CD4-positive, alpha-beta T cell (primary cell): ENCODE measurements at places on chromosomes 6 and 20. TPM values are rescaled to one million over a fixed set of nuclear protein-coding genes. Genes with fewer than 3 reads are reported as not detected.

- H3K4me3 ChIP-seq: no peak overlapping the region
- DNase-seq: no peak
- no peaks in the 10 kb centered on the region for H3K36me3 ChIP-seq
- no peak overlapping the region for H3K27ac ChIP-seq
Observed at GRCh38 chr6:20306491-20306890, 94.2 kb upstream of the MBOAT1 start.

COL9A3 gene
- not detected for total RNA-seq

HIVEP1 gene
- total RNA-seq: 78.8 TPM

- H3K36me3 ChIP-seq: no peaks in the 10 kb centered on the region
- peaks cover 51% of the 10 kb centered on the region for H3K4me1 ChIP-seq
- DNase-seq: no peak
- no peak overlapping the region for H3K4me3 ChIP-seq
- peak overlapping the region; percentile 57 for H3K27ac ChIP-seq
- H3K27me3 ChIP-seq: no peaks in the 10 kb centered on the region
Observed at GRCh38 chr20:13249118-13249797, 28.2 kb downstream of the ISM1 start.

DPPA5 gene
- not detected for total RNA-seq

DNA sequence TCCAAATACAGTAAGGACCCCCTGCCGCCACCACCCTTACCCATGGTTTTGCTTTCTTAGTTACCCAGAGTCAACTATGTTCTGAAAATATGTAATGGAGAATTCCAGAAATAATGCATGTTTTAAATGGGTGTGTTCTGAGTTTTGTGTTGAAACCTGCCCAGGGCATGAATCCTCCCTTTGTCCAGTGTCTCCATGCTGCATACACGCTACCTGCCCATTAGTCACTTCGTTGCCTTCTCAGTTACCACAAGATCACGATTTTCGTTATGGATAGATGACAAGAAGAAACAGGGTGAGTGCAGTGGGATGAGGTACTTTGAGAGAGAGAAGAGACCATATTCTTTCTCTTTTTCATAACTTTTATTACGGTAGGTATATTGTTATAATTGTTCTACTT, 10.6 kb downstream of the FARS2 start:
- H3K4me1 ChIP-seq: peaks cover 5% of the 10 kb centered on the region
- H3K36me3 ChIP-seq: peaks cover 11% of the 10 kb centered on the region
- H3K4me3 ChIP-seq: no peak overlapping the region
- no peak for DNase-seq
- H3K27ac ChIP-seq: no peak overlapping the region

- H3K27me3 ChIP-seq: no peaks in the 10 kb centered on the region
- peaks cover 4% of the 10 kb centered on the region for H3K36me3 ChIP-seq
Observed at GRCh38 chr6:34816635-34817301, 24.9 kb downstream of the BLTP3A start.

- no peaks in the 10 kb centered on the region for H3K4me1 ChIP-seq
- H3K27me3 ChIP-seq: peaks cover 2% of the 10 kb centered on the region
- no peak for DNase-seq
- no peaks in the 10 kb centered on the region for H3K36me3 ChIP-seq
- H3K27ac ChIP-seq: no peak overlapping the region
- no peak overlapping the region for H3K4me3 ChIP-seq
Observed at GRCh38 chr6:41159415-41160082, 3.4 kb downstream of the TREM2 start.

CST5 gene
- not detected for total RNA-seq

GRCh38 chr20:24148372-24148771, 159.8 kb upstream of the GGTLC1 start:
- H3K27ac ChIP-seq: no peak overlapping the region
- no peaks in the 10 kb centered on the region for H3K27me3 ChIP-seq
- no peak overlapping the region for H3K4me3 ChIP-seq
- H3K36me3 ChIP-seq: no peaks in the 10 kb centered on the region
- no peaks in the 10 kb centered on the region for H3K4me1 ChIP-seq

DNA sequence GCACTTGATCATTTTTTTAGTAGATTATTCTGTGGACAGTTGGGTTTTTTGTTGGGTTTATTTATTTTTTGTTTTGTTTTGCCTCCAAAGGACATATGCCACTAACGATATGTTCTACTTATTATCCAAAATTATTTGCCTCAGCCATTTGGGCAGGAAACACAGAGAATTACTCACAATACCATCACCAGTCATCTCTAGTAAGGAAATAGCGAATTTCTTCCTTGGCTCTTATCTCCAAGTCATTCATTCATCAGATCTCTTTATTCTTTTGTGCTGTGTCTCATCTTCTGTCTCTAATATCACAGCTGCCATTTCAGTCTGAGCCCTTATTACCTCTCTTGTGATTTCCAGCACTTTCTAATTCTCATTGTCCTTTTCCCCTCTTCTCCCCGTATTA, 130.4 kb upstream of the SMLR1 start:
- H3K4me3 ChIP-seq: no peak overlapping the region
- H3K36me3 ChIP-seq: no peaks in the 10 kb centered on the region
- H3K27me3 ChIP-seq: no peaks in the 10 kb centered on the region
- peaks cover 6% of the 10 kb centered on the region for H3K4me1 ChIP-seq

EYA4 gene
- total RNA-seq: not detected

DNA sequence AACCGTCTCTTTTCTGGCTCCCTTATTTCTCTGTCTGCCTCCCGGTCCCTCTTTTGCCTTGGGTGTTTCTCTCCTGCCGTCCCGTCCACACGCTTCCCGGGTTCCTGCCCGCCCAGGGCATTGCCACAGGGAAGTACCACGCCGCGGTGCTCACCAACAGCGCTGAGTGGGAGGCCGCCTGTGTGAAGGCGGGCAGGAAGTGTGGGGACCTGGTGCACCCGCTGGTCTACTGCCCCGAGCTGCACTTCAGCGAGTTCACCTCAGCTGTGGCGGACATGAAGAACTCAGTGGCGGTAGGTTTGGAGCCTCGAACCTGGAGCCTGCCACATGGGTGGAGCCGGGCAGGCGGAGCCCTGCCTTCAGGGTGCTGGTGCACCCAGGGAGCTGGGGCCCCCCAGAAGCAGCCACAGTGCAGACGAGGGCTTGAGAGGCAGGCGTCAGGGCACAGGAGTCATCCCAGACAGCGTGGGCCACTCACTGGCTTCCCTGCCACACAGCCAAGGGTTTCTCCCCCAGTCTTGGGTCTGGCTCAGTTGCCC, 21.3 kb downstream of the NPEPL1 start:
- no peaks in the 10 kb centered on the region for H3K4me1 ChIP-seq
- no peaks in the 10 kb centered on the region for H3K27me3 ChIP-seq
- H3K36me3 ChIP-seq: peaks cover 3% of the 10 kb centered on the region
- no peak for DNase-seq
- H3K4me3 ChIP-seq: no peak overlapping the region

GRCh38 chr6:28351493-28351925, 1.8 kb downstream of the ZKSCAN3 start:
- peaks cover 26% of the 10 kb centered on the region for H3K4me1 ChIP-seq
- H3K27ac ChIP-seq: no peak overlapping the region
- no peak overlapping the region for H3K4me3 ChIP-seq
- no peaks in the 10 kb centered on the region for H3K36me3 ChIP-seq
- no peak for DNase-seq

DNA sequence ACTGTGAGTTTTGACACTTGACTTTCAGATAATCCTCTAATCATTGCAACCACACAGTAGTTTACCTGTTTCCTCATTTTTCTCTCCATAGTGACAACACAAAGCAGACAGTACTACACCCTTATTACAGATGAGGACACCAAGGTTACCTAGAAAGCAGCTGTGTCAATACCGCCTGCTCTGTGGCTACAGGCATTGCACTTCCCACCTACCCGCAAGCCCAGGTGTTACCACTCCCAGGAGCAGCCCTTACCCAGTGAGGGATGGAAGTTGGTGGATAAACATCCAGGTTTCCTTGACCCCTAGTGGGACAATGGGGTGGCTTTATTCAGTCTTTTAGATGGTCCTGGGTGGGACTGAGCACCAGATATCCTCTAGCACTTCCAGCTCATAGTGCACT, 503.6 kb downstream of the PTPRT start:
- H3K36me3 ChIP-seq: no peaks in the 10 kb centered on the region
- H3K27me3 ChIP-seq: no peaks in the 10 kb centered on the region
- DNase-seq: no peak
- H3K4me1 ChIP-seq: no peaks in the 10 kb centered on the region

DNA sequence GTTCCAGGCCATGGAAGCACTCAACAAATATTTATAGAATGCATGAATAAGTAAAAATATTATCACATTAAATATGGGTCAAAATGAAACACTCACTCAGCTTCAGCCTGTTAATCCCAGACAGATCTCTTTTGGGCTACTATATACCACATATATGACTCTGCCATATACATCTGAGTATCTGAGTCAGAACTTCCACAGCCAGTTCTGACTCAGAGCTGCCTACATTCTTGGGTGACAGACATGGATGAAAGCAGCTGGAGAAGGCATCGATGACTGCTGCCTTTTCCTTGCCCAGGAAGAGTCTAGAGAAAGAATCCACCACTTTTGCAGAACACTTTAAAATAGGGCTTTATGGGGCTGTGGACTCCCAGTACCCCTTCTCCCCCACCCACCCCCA, 11.5 kb upstream of the PDYN start:
- no peaks in the 10 kb centered on the region for H3K36me3 ChIP-seq
- DNase-seq: no peak
- H3K27ac ChIP-seq: no peak overlapping the region
- H3K27me3 ChIP-seq: peaks cover 4% of the 10 kb centered on the region
- no peak overlapping the region for H3K4me3 ChIP-seq

TINAG gene
- total RNA-seq: not detected

NKX2-4 gene
- not detected for total RNA-seq

DNA sequence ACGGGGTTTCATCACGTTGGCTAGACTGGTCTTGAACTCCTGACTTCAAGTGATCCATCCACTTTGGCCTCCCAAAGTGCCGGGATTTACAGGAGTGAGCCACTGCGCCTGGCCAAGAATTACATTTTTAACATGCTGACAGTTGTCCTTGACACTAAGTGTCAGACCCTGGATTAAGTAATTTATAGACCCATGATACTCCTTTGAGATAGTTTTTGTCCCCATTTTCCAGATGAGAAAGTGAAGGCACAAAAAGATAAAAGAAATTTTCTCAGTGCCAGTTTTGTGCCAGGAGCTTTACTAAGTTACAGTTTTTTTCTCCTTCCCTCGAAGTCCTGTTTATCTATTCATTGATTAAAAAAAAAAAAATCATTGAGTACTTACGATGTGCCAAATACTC, 9.8 kb upstream of the EDEM2 start:
- H3K36me3 ChIP-seq: no peaks in the 10 kb centered on the region
- H3K4me3 ChIP-seq: no peak overlapping the region
- no peak for DNase-seq
- H3K27me3 ChIP-seq: no peaks in the 10 kb centered on the region
- H3K27ac ChIP-seq: no peak overlapping the region
- peaks cover 13% of the 10 kb centered on the region for H3K4me1 ChIP-seq

DNA sequence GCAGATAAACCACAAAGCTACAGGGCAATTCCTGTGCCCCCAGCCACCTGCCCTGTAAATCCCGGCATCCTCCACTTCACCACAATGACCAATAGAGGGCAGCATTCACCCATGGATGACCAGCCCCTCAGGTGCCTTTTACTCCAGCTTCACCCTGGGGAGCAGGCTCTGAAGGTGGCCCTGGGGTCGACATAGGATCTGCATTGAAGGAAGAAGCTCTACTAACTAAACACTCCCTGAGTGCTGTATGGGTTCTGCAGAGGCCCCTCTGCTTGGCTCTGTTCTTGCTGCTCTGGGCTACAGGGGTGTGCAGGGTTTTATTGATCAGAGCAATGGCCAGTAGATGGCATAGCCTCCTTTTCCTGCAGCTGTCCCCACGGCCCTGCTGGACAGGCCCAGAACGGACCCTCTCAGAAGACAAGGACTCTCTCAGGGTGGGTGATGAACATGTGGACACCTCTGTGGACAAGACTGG, 20.3 kb downstream of the CST4 start:
- DNase-seq: peak; percentile 6
- no peak overlapping the region for H3K27ac ChIP-seq
- no peak overlapping the region for H3K4me3 ChIP-seq

DNA sequence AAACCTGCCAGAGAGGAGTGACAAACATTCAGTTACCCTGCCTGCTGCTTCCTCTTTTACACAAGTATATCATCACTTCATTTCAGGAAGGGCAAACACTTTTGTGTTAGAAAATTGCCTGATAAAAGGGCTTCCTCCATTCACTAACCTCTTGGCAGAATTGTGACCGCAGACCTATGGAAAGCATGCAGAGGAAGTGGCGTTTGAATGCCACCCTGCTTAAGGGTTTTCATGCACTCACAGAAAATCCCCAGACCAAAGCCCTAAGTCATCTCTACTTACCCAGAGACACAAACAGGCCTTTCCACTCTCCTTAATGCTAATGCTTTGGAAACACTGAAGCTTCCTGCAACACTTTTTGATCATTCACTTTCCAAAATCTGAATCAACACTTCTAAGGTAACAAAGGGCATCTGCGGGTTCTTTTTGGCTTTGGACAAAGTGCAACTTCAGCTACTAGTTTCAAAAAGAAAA, 22.1 kb upstream of the RALGAPA2 start:
- no peak overlapping the region for H3K27ac ChIP-seq
- H3K4me3 ChIP-seq: no peak overlapping the region
- DNase-seq: peak; percentile 66
- peaks cover 6% of the 10 kb centered on the region for H3K27me3 ChIP-seq
- H3K36me3 ChIP-seq: no peaks in the 10 kb centered on the region

DNA sequence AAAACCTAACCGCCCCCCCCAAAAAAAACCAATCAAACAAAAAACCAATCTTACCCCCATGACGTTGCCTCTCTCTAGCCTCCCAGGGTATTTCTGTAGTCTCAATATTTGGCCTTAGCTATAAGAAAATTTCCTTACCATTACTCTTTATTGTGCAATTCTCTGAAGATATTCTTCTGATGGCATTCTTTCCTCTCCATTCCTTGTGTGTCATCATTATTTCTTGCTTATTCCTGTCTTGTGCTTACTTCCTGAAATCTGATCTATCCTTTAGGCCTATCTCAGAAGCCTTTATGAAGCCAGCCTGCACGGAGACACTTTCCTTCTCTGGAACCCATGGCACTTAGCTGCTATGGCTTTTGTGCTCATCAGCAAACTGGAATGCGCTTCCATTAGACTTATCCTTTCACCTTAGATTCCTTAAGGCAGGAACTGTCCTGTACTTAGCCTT, 65.9 kb upstream of the DDR1 start:
- peaks cover 7% of the 10 kb centered on the region for H3K36me3 ChIP-seq
- H3K27me3 ChIP-seq: no peaks in the 10 kb centered on the region
- DNase-seq: no peak
- peaks cover 39% of the 10 kb centered on the region for H3K4me1 ChIP-seq

DNA sequence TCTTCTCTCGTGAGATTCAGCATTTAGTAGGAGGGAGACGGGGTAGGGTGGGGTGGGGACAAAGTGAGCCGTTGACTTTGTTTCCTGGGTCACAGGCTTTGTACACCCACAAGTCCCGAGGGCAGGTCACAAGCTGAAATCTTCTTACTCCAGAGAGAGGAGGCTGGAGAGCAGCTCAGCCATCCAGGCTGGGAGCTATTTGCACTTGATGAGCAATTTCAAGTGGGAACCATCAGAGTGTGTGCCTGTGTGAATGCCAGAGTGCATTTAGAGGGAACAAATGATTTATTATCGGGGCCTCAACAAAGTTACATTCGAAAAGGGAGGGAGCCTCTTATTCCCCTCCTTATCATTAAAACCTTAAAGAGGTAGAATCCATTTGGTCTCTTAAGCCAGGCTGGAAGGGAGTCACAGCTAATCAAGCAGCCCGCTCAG, 155.7 kb upstream of the JARID2 start:
- H3K27me3 ChIP-seq: no peaks in the 10 kb centered on the region
- no peaks in the 10 kb centered on the region for H3K4me1 ChIP-seq
- no peak for DNase-seq
- no peak overlapping the region for H3K4me3 ChIP-seq
- no peaks in the 10 kb centered on the region for H3K36me3 ChIP-seq

MCM3 gene
- total RNA-seq: 9.3 TPM

- DNase-seq: peak; percentile 34
- H3K27me3 ChIP-seq: peaks cover 32% of the 10 kb centered on the region
- no peaks in the 10 kb centered on the region for H3K36me3 ChIP-seq
- H3K4me3 ChIP-seq: peak within 1 kb of the TSS; percentile 34
- peaks cover 3% of the 10 kb centered on the region for H3K4me1 ChIP-seq
Observed at GRCh38 chr6:124961777-124962638, at the start of gene RNF217. Gene RNF217, plus strand, starts transcription at chr6:124962437. Its CDS starts 108 bp downstream, at chr6:124962545.
